ENCODE measurements at places on chromosomes 7 and 10. TPM values are rescaled to one million over a fixed set of nuclear protein-coding genes. Genes with fewer than 3 reads are reported as not detected.

CHRM2 gene
- total RNA-seq, result 36.0 TPM

ALDH18A1 gene
- 80.6 TPM for total RNA-seq

FAM24B gene
- total RNA-seq, result 2.0 TPM

ADAM22 gene
- total RNA-seq, result 1.3 TPM

GRCh38 chr10:118017071-118017740 lies 29.5 kb downstream of the RAB11FIP2 start:
- no peak overlapping the region for H3K4me3 ChIP-seq
- peaks cover 25% of the 10 kb centered on the region for H3K36me3 ChIP-seq
- DNase-seq, result no peak
- H3K27ac ChIP-seq, result no peak overlapping the region
- H3K4me1 ChIP-seq, result no peaks in the 10 kb centered on the region

Measured in stomach (tissue), 19 donors.